ENCODE measurements at places on chromosomes 2 and 18.

GRCh38 chr18:50848991-50849390 is 29.2 kb upstream of the MRO start:
- DNase-seq, result no peak

GRCh38 chr2:218547511-218547910 is 20.6 kb downstream of the USP37 start:
- DNase-seq, result no peak

- peak; percentile 78 for DNase-seq
These were observed 91.0 kb downstream of the CTIF start for GRCh38 chr18:48629730-48630324.

DNA sequence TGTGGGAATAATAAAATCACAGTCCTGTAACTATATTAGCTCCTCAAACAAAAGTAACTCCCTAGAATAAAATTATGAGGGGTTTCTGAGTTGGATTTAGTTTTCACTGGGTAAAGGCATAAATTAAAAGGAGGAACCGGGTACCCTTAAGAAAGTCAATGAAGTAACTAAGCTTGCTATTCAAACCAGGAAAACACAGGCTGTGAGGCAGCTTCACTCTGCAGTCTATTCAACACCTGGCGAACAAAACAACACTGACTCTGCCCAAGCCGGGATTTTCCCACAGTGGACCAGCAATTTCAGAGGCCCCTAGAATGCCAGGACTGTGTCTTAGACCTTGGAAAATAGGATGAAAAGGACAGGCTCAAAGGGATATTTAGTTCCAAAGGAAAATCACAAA is 24.6 kb upstream of the CREB1 start:
- DNase-seq, result no peak

GRCh38 chr18:63237881-63238692 is 81.5 kb downstream of the BCL2 start:
- peak; percentile 25 for DNase-seq

DNA sequence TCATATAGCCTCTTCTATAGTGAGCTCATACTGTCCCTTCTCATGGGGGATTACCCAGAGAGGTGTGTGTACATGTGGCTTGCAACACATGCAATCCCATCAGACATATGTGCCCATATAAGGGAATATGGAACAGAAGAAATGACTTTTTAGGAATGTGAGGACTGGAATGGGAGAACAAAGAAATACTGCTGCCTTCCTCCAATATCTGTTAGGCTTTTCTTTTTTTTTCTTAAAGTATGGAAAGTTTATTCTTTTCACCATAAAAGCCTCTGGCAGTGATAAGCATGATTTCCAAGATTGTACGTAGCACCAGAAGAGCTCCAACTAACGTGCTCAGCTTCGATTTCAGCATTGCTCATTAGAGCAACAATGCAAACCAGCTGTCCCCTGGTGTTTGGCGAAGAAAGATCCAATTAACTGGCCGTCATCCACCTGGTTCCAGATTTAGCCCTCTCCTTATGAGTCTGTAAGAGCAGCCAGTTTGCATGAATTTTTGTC is 113.6 kb downstream of the ADCYAP1 start:
- no peak for DNase-seq

DNA sequence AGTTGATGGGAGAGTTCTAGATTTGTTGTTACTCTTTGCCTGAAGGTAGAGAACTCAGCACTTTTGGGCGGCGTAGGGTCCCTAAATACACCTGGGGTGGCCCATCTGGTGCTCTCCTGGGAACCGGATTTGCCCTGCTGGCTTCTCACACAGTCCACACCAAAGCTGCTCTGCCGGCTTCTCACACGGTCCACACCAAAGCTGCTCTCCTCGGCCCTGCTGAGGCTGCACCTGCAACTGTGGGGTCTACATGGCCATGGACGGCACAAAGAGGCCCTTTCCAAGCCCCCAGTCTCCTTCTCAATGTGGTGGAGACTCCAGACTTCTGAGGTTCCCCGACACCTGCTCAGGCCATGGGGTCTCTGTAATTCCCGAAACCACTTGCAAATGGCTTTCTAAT is 124.8 kb upstream of the GPC1 start:
- DNase-seq, result no peak

DNA sequence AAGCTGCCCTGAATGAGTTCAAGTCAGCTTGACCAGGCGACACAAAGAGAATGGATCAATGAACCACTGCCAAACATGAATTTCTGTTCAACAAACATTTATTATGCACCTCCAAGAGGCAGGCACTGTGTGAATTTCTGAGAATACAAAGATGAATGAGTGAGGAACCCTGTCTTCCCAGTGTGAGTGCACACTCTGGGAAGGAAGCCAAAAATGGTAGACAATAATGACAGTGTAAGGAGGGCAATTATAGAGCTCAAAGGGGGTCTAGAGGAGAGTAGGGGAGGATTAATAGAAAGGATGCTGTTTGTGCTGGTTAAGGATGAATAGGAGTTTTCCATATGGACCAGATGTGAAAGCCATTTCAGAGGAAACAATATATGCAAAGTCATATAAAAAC is 213.4 kb downstream of the DCC start:
- no peak for DNase-seq

DNA sequence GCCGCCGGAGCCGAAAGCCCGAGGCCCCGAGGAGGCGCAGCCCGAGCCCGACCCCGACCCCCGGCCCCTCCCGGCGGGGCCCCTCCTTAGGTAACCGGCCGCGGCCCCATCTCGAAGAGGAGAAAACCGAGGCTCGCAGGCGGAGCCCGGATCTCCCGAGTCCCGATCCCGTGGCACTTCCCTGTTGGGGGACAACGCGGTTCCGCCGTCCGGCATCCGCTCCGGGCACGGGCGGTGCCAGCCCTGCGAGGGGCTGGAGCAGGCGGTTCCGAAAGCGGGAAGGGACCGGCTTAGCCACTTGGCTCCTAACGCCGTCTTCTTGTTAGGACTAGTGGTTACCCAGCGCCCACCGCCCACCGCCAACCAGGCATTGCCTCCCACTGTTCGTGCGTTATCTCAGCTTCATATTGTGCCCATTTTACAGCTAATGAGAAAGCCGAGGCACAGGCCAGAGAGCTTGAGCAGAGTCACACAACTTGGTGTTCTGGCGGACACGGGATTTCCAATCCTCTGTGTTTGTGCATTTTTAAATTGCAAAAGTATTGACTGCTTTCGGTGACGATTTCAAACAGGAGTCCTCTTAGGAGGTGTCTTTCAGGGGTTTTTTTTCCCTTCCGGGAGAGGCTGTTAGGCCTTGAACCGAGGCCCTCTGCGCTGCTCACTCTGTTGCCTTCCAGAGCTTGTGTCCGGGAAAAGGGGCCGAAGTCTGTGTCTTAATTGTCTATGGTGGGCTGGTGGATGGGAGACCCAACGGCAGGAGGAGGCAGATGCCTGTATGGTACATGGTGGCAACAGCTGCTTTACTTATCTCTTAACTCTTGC is 562 bp downstream of the CENPA start:
- no peak for DNase-seq

- no peak for DNase-seq
These were observed 81.6 kb downstream of the SH3RF3 start for GRCh38 chr2:109210431-109211200.

DNA sequence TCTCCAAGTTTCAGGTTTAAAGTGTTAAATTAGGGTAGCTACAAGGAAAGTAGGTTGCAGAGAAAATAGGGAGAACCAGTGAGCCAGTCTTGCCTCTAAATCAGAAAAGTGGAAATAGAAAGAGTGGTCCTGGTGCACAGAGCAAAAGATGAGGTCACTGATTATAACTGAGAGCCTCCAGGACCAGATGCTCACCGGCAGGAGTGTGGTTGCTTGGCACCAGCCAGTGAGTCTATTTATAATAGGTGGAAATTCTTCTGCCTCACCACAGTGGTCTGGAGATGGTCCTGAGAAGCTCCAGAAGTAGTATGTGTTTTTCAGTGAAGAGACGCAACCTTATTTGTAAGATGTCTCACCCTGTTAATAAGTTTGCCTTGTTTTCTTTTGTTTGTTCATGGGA is 373.9 kb upstream of the KCNJ3 start:
- DNase-seq, result no peak

DNA sequence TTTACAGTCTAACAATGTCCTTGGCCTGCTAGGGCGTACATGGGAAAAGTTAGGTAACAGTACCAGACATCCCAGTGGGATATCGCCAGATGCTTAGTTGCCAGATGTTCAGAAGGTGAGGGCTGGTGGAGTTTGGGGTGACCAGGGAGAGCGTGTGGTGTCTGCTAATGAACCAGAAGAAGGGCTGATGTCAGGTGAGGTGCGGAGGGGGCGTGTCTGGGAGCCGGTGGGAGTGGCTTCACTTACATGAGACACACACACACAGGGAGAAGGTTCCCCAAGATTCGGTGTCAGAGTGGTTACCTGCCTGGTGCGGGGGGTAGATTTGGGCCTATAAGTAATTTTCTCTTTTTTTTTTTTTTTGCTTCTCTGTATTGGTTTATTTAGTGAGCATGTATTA is 12.2 kb downstream of the RAB31 start:
- no peak for DNase-seq

- no peak for DNase-seq
These were observed 25.6 kb upstream of the WIPF1 start for GRCh38 chr2:174623106-174623637.

- peak; percentile 26 for DNase-seq
These were observed 49.1 kb downstream of the KCNIP3 start for GRCh38 chr2:95346231-95346737.

DNA sequence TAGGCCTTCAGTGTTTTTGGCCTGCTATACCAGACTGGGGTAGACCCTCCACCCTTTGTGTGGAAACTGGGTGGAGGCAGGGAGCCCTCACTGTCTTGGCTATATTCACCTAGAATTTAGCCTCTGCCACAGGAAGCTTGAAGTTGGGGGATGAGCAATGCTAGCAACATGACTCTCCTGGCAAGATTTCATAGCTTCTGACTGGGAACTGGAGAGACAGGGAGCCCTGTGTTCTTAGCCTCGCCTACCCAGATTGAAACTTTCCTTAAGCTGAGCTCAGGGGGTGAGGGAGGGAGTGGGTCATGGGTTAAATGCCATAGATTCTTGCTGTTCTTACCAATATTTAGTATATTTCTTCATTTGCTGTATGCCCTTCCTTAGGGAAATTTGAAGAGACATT is 46.8 kb upstream of the FAM98A start:
- no peak for DNase-seq

DNA sequence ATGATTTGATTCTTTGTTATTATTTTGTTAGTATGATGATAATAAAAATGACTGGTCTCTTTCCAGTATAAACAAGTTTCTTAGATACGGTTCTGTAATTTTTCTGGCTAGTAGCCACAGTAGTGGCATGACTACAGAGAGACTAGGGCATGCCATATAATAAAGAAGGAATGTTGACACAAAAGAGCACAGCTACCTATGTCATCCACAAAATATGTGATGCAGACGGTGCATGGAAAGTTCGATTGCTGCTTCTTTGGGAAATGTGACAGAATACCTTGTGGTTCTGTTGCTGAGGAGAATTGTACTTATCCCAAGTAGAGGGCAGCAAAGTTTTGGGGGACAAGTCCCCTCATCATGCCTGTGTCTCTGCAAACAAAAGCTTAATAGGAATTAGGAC is 26.1 kb upstream of the SETBP1 start:
- peak; percentile 16 for DNase-seq

GRCh38 chr2:74201596-74201995 is 3.2 kb downstream of the MTHFD2 start:
- no peak for DNase-seq

- DNase-seq, result no peak
These were observed 27.0 kb downstream of the TRAPPC12 start for GRCh38 chr2:3406501-3406900.

- DNase-seq, result no peak
These were observed 678.0 kb upstream of the CDH2 start for GRCh38 chr18:28854964-28855363.

- no peak for DNase-seq
These were observed 428.7 kb upstream of the TNP1 start for GRCh38 chr2:217288472-217289063.

- DNase-seq, result no peak
These were observed 65.0 kb upstream of the RPL31 start for GRCh38 chr2:100936972-100937542.

Measured in T1000 (cell line).